Hepatocyte (in vitro differentiated cells): ENCODE measurements at places on chromosomes 2 and 18.
A peak's percentile ranks its signal among the peaks of the same experiment; 100 is the strongest.

DNA sequence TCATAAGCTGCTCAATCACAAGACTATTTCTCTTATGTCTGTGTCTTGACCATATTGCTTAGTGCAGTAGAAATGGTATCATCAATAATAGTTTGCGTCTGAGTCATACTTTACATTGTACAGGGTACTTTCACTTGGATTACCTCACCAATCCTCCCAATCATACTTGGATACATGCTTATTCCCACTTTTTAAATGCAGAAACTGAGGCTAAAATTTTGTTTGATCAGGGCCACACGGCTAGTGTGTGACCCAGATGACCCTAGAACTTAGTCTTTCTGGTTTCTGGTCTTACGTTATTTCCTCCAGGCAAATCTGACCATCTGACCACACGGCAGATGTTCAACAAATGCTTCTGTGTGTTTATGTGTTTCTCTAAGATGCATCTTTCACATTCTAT, 23.8 kb upstream of the CCL20 start:
- no peak for DNase-seq

GRCh38 chr2:233081232-233081730, 21.1 kb downstream of the INPP5D start:
- DNase-seq = no peak

DNA sequence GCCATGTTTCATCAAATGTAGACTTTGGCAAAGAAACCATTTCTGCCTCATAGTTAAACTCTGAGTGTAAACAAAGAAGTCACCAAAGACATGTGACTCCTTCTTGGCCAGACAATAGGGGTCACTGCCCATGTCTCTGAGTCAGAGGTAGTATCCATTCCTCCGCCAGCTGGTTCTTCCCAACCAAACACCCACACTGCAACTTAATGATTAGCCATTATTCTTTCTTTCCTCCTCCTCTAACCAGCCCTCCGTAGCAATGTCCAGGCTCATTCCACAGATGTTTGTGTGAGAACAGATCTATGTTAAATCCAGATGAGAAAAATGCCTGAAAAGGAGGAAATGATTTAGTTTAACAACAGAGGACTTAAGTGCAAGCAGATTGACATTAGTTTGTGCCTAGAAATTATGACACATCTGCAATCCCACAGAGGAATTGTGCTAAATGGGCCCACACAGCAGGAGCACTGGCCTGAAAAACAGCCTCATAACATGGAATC, 127.9 kb upstream of the SH3BP4 start:
- peak; percentile 71 for DNase-seq

- no peak for DNase-seq
Measured at GRCh38 chr18:37306432-37306831, 259.2 kb downstream of the CELF4 start.

DNA sequence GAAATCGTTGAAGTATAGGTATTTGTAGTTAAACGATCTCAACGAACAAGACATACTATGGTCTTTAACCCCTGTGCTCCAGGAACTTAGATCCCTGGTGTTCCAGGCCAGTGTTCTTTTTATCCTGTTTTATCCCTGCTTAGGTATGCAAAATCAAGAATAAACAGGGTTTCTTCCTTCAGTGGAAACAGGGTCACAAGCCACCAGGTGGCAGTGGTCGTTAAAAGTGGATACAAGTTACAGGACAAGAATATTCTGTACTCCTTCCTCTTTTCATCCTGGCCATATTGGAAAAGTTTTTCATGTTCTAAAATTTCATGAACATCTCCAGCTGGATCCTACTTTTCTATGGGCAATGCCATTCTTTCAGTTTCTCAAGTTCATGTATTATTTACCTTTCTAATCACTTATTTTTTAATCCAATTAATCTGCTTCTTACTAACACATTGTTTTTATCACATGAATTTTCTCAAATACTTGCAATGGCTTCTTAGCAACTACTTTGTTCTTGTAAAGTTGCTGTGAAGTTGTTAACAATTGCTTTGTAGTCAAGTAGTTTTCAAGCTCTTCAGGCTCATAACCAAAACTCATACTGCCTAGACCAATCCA, 16.4 kb upstream of the HNMT start:
- peak; percentile 60 for DNase-seq

DNA sequence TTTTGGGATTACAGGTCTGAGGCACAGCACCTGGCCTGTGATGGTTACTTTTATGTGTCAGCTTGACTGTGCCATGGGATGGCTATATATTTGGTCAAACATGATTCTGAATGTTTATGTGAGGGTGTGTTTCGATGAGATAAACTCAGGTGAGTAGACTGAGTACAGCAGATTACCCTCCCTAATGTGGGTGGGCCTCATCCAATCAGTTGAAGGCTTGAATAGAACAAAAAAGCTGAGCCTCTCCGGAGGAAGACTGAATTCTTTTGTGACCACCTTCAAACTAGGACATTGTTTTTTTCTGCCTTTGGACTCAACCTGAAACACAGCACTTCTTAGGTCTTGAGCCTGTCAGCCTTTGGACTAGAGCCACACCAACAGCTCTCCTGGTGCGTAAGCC, 49.4 kb upstream of the FIGN start:
- no peak for DNase-seq

DNA sequence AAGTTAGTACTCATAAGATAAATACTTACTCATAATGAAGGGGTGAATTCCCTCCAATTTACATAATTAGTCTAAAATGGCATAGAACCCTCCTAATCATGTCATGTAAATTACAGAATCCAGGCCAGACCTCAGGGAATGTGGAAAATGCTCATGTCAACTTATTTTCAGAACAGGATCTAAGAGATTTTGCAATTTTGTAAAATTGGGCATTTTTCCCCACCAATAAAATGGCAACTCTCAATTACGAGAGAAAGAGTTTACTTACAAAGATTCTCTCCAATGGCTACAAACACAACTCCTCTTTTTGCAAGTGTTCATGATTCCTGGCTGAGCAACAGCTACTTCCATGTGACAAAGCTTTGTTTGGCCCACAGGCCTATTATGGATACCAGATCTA, 33.8 kb upstream of the SP5 start:
- DNase-seq = no peak
